ENCODE measurements at places on chromosomes 6 and 20.
A peak's percentile ranks its signal among the peaks of the same experiment; 100 is the strongest.

- DNase-seq = no peak
Measured at GRCh38 chr20:20737158-20737557, 24.7 kb upstream of the RALGAPA2 start.

GRCh38 chr20:60941379-60941778 lies 310.7 kb upstream of the CDH4 start:
- DNase-seq = no peak

GRCh38 chr20:49452011-49452482 lies 30.4 kb downstream of the KCNB1 start:
- no peak for DNase-seq

DNA sequence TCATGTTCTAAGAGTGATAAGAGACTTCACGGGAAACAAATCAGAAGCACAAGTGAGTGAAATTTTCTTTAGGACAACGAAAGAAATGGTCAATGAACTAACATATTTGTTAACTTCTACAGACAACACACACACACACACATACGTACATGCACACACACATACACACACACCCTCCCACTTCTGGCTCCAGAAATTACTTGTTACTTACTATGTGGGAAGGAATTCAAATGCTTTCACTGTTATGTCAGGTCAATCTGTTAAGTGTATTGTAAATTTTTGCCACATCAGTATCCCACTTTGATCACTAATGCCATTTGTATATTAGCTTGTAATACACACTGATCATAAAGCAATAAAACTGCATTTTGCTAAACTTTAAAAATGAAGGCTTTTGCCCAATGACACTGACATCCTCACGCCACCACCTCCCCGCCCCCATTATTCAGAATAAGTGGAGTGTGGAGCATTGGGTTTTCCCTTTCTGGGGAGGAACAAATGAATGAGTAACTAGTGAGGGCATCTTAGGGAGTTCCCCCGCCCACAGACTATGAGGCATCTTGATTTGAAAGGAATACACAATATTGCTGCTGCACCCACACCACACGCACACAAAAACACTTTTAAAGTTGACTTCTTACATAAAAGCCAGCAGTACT lies 76.2 kb downstream of the ATXN1 start:
- DNase-seq = peak; percentile 88

- DNase-seq = peak; percentile 7
Measured at GRCh38 chr20:32894026-32894483, 35.3 kb downstream of the EFCAB8 start.

Data from stimulated activated CD4-positive, alpha-beta T cell treated with anti-CD3 and anti-CD28 coated beads, Interleukin-15, amount 100 ng/mL, for 48 hours (primary cell).